Gastrocnemius medialis (tissue), 4 donors: ENCODE measurements at places on chromosomes 5 and 9. TPM values are rescaled to one million over a fixed set of nuclear protein-coding genes. Genes with fewer than 3 reads are reported as not detected.
A peak's percentile ranks its signal among the peaks of the same experiment; 100 is the strongest.

Gene TPM2
- 7,332 TPM for total RNA-seq

Gene PTGER4
- 4.2 TPM for total RNA-seq

DNA sequence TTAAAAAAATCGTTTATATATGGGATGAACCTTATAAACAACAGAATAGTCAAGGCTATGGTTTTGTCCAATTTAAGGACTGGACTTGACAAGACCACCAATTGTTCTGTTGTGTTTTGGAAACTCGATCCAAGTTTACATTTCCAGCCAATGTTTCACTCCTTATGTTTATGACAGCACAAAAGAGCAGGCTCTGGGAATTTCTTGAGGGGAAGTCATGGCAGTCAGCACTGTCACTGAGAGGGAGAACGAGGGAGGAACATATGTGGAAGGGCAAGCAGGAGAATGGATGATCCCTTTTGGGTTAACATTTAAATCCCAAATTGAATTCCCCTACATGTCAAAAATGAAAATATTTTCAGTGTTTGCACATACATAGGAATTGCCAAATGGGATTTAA is 292.5 kb downstream of the MARCHF11 start:
- no peak for DNase-seq

DNA sequence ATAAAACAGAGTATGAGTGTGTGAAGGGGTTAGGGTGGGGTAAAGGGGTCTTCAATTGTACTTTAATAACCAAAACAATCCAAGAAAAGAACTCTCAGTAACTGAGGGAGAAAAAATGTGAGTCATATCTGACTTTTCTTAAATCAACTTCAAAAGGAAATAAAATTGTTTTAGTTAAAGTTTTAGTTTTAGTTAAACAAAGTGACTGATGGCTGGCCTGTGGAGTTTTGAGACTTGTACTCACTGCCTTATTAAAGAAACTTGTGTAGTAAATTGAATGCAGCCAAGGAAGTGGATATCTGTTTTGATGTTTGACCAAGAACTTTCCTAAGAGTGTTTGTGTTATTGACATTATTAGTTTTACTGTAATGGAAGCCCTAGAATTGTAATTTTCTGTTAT is 2032.6 kb downstream of the MAT2B start:
- DNase-seq: no peak

DNA sequence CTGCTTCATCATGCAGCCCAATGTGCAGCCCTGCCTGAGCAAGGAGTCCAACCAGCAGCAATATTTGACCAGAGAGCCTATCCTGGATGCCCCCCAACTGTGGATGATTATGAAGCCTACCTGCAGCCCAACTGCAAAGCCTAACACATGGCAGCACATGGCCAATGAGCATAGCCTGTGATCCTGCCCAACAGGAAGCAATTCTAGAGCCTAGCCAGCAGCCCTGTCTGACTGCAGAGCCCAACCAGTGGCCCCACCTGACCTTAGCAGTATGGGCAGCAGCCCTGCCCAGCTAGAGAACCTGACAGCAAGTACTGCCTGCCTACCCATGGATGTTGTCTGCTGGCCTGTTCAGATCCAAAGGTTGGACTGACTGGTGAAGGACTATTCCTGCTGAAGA is 97.3 kb upstream of the SH3GL2 start:
- DNase-seq: no peak

Gene CTXN3
- 0.22 TPM for total RNA-seq

- DNase-seq: no peak
These were observed 77.0 kb upstream of the FER start for GRCh38 chr5:108670591-108671289.

Gene HRH2
- total RNA-seq: 0.51 TPM

Gene CDX1
- total RNA-seq: not detected

DNA sequence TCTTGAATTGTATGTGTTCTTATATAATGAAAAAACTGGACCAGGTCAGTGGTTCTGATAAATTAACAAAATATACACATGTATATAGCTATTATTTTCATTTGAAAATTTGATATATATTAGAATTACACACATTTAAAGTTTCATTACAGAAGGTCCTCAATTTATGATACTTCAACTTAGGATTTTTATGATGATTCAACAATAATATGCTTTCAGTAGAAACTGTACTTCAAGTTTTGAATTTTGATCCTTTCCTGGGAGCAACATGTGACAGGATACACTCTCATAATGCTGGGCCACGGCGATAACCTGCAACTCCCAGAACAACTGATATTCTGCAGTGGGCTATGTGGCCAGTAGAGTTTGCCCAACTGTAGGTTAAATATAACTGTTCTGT is 344.7 kb downstream of the TAF11L14 start:
- DNase-seq: no peak

- no peak for DNase-seq
These were observed 193.0 kb upstream of the C9orf72 start for GRCh38 chr9:27766073-27766835.

DNA sequence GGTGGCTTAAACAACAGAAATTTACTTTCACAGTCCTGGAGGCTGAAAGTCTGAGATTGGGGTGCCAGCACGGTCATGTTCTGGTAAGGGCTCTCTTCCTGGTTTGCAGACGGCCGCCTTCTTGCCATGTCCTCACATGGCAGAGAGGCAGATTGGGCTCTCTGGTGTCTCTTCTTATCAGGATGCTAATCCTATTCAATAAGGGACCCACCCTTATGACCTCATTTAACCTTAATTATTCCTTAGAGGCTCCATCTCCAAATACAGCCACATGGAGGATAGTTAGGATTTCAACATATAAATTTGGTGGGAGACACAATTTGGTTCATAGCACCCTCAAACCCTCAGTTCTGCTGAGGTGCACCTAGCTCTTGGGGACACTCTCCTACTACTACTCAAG is 180.4 kb downstream of the DAB2IP start:
- no peak for DNase-seq

Gene ELAVL2
- not detected for total RNA-seq

Gene GLRA1
- total RNA-seq: not detected

GRCh38 chr5:116360008-116360853 is 214.4 kb downstream of the SEMA6A start:
- peak; percentile 88 for DNase-seq

- no peak for DNase-seq
These were observed 790.8 kb downstream of the BRINP1 start for GRCh38 chr9:118578467-118578866.

DNA sequence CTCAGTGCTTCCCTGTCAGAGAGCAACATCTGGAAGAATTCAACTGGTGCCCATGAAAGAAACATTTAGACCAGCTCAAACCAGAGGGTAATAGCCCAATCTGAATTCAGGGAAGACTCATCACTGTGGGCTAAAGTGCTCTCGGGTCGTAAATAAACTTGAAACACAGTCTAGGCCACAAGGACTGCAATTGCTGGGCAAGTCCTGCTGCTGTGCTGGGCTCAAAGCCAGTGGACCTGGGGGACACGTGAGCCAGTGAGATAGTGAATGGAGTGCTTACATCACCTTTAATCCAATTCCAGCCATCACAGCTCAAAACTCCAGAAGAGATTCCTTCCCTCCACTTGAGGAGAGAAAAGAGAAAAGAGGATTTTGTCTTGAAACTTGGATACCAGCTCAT is 78.1 kb upstream of the DAP start:
- DNase-seq: no peak

Gene BTNL3
- not detected for total RNA-seq

Gene PTPRD
- 11.7 TPM for total RNA-seq

DNA sequence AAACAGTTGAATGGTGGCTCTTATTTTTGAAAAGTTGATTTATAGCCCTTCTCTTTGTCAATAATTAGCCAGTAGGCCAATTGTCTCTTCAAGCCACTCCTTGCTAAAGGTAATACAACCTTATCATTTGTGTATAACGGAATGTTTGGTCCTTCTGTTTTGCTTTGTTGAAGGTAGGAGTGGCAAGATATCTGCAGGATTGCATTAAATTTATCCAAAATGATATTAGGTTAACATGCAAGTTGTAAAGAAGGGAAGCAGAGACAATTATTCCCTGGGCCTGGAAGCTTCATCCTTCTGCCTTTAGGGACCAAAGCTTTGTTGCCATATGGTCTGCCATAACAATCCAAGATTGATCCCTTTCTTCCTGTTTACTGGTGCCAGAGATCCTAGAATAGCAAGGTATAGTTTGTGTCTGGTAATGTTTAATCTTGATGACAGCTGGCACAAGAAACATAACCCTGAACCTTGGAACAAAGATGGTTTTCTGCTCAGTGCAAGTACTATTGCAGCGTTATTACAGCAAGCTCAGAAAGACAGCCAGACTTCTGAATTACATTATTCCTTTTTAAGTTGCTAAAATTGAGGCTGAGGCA is 15.5 kb upstream of the FSD1L start:
- DNase-seq: no peak

- no peak for DNase-seq
These were observed 405.0 kb upstream of the TNC start for GRCh38 chr9:115522912-115523311.

- DNase-seq: peak; percentile 51
These were observed 737 bp downstream of the SLC1A3 start for GRCh38 chr5:36607114-36607571.

Gene GALNT12
- total RNA-seq: 1.6 TPM

DNA sequence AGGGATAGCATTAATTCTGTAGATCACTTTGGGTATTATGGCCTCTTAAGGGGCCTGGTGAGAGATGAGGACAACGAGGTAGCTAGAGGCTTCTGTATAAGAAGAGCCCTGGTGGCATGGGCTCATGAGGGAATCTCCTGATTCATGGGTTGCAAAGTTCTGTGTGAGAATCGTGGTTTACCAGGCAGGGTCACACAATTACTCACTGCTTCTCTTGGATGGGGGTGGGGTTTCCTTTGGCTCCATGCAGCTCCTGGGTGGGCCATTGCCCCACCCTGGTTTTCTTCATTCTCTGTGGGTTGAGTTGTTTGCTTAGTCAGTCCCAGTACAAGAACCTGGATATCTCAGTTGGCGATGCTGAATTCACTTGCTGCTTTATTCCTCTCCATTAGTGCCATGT is 30.9 kb upstream of the TNFSF15 start:
- no peak for DNase-seq

DNA sequence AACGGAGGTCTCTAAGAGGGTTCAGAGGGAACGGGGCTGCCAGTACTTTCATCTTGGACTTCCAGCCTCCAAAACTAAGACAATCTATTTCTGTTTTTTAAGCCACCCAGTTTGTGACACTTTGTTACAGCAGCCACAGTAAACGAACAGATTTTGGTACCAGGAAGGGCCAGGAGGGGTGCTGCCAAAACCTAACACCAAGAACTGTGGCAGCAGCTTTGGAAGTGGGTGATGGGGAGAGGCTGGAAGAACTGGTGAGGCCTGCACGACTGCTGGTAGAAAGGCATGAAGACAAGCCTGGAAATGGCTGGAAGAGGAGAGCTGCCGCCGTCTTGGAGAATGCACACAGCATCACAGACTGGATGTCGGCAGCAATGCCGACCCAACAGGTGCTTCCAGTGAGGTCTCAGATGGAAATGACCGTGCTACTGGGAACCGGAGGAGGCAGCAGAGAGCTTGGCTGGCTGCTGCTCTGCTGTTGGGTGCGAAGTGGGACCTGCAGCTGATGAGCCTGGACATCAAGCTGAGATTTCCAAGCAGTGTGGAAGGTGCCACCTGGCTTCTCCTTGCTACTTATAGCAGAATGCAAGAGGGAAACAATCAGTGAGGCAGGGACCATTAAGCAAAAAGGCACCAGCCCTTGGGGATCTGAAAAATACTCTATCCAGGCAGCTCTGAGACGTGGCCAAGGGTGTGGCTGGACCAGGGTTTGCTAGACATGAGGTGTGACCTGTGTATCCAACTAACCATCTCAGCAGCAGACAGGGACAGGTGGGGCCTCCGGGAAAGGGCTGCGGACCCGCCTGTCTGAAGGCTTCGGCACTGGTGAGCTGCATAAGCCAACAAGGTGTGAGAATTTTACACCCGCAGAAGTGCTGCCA is 4.7 kb upstream of the TMEM210 start:
- no peak for DNase-seq

- no peak for DNase-seq
These were observed 138.1 kb upstream of the COL5A1 start for GRCh38 chr9:134503301-134504105.

DNA sequence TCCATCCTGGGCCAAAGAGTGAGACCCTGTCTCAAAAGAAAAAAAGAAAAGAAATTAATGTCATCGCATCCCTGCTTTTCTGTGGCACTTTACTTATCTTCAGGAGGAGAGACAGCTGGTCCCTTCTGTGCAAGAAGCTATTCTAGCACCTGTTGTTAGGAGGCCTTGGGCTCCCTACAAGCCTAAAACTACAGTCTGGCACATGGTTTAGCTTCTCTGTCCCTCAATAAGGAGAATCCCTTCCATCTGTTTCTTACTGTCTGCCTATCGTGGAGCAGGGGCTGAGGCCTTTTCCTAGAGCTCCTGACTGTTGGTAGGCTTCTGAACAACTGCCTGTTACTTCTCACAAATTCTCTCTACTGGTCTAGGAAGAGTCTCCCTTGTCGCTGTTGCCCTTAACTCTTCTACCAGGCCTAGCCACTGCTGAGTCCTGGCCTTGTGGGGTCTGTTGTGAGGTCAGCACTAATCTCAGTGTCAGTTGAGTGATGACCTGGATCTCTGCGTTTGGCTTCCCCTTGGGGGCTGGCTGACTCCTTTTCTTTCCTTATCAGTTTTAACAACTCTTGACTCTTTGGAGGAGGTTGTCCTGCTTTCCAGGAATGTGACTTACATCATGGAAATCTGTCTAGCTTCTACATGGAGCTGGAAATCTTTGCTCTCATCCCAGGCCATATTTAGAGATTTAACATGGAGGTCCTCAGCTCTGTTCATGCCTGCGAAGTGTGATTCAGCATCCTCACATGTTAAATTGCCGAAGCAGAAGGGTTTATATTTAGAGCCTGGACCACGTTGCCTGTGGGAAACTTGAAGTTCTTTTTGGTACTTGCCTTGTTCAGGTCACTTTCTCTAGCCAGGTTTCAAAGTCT is 5.7 kb upstream of the GARNL3 start:
- no peak for DNase-seq

Gene HEMGN
- total RNA-seq: 0.16 TPM

GRCh38 chr5:141646026-141646425 is 5.2 kb downstream of the FCHSD1 start:
- no peak for DNase-seq

DNA sequence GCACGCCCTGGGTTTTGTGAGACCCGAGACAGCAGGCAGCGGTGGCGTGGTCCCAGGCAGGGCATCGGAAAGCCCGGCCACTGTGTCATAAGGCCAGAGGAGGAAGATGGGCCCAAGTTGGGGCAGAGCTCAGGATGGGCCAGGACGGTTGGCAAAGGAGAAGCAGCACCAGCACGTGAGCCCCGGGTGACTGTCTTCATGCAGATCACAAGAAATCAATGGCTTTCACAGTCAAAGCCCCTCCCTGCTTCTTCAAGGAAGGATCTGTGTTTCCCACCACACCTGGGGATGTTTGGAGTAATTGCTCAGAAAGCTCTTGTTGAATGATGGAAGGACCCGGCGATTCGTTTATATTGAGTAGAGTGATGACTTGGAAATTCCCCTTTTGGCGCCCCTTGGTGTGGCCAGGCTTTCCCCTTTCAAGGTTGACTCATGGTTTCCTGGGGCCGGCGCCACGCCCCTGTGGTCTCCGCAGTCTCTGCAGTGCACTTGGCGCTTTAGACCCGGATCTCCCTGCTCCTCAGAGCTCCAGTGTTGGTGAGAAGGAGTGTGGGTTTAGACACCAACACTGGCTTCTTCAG is 52.1 kb downstream of the IL31RA start:
- DNase-seq: no peak

- no peak for DNase-seq
These were observed 51.8 kb upstream of the RAPGEF1 start for GRCh38 chr9:131791542-131792254.
